ENCODE measurements at places on chromosomes 12 and 14.

GRCh38 chr12:15662983-15663659 is 126.1 kb downstream of the EPS8 start:
- DNase-seq, result no peak

DNA sequence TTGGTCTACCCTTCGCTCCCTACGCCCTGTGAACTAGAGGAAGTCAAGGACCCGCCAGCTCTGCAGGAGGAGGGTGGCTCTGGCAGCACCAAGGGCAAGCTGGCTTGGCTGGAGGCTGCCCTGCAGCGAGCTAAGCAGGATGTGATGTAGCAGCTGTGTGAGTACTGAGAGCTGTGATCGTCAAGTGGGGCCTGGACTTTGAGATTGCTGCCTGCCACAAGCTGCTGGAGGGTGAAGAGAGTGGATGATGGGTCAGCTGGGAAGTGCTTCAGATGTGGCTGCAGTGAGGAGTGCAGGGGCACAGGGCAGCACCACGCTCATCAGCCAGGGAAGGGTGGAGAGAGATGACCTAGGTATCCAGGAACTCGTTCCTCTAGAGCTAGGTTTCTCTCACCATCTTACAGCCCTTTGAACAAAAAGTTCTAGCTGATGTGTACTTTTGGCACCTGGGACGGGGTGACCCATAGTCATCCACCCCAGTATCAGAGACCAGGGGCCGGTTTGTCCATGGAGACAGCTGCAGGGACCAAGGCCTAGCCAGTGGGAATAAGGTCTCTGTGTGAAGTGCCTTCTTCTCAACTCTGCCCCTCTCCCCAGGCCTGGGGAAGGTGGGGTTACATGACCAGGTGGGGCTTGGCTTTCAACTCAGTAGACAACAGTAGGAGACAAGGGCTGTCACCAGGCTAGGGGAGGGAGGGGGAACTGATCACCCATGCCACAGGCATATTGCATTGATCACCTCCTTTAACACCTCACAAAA is 3.2 kb downstream of the KRT86 start:
- DNase-seq, result no peak

- no peak for DNase-seq
These were observed 13.4 kb upstream of the SLC6A12 start for GRCh38 chr12:227286-227915.

- DNase-seq, result no peak
These were observed 15.2 kb downstream of the PPFIBP1 start for GRCh38 chr12:27539191-27539631.

- no peak for DNase-seq
These were observed 327.7 kb downstream of the BMP4 start for GRCh38 chr14:53628732-53629430.

DNA sequence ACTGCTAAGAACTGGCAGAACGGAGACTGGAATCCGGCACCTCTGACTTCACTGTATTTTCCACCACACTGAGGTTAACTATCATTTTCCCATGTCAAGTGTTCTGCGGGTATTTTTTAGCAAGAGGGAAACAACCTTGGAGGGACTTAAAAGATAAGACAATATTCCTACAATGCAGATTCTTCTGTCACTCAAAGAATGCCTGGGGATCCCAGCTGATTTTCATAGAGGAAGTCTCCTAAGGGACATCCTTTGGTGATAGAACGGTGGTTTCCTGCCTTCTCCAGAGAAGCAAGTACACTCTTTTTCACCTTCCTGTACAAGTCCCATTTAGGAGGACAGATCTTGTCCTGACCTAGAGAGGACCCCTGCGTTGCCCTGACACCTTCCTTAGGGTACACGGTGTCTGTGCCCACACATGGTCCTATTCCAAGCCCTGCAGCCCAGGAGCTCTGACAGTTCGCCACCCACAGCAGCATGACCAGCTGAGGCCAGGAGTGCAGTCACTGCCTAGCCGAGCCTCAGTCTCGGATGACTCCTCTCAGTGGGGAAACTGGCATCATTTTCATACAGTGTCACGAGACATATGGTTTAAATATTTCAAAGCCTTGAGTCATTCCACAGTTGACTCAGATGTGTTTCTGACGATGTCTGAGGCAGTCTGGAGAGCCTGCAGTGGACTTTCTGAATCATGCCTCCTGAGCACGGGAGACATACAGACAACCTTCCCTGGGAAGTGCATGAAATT is 181.3 kb upstream of the FKBP4 start:
- no peak for DNase-seq

- DNase-seq, result no peak
These were observed 43.3 kb downstream of the DEGS2 start for GRCh38 chr14:100116134-100116533.

GRCh38 chr12:44497044-44497443 is 379.1 kb downstream of the NELL2 start:
- DNase-seq, result no peak

GRCh38 chr14:46490238-46490685 is 161.3 kb downstream of the RPL10L start:
- DNase-seq, result no peak

GRCh38 chr12:84912198-84913128 is at the start of gene SLC6A15:
SLC6A15 (minus strand) TSS chr12:84912799; CDS start chr12:84892120, 20,679 bp downstream.
- peak; percentile 83 for DNase-seq

GRCh38 chr12:102172436-102172835 is 25.2 kb downstream of the PMCH start:
- no peak for DNase-seq

DNA sequence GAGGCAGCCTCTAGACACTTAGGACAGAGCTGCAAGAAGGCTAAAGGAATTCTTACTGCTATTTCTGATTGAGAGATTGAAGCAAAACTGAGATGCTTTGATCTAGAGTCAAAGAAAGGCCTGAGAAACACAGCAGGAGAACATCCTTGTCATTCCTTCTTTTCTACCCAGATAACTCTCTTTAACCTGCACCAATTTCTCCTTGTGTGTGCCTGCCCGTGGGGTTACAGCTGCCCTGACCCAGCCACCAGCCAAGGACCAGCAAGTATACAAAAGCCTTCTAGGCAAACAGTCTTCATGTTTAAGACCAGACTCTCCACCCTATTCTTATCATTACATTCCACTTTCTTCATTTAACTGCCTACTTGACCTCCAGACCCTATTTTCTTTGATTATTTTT is 81.7 kb upstream of the PRB2 start:
- DNase-seq, result no peak

DNA sequence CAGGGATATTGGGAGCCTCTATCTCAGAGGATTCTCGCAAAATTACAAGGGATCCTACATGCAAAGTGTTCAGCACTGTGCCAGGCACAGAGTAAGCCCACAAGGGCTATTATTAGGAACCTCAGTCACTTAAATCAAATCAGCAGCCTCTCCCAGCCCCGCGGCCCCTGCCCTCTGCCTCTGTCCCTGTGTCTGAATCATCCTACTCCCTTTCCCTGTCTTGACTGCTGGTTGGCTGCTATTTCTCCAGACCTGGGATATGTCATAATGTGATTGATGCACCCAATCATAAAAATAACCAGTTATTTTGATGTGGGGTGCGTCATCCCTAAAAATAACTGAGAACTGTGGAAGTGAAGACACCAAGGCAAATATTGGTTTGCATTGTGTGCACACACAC is 176.3 kb downstream of the KSR2 start:
- no peak for DNase-seq

DNA sequence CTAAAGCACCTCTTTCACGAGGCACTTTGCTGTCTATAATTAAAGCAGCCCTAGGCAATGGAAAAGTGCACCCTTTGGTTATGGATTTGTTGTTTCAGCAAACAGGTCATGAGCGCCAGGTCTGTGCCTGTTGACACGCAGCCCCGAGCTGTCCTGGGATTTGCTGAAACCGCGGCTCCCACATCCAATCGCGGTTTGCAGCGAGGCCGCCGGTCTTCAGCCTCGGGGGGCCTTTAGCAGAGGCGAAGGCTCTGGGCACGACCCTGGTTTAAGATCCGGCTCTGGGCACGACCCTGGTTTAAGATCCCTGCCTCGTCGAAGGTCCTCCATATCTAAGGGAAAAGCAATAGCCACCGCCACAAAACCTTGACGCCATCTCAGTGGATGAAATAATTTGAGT is 79.2 kb downstream of the GLT1D1 start:
- DNase-seq, result peak; percentile 44

- DNase-seq, result no peak
These were observed 49.4 kb downstream of the VWF start for GRCh38 chr12:6074979-6075585.

- DNase-seq, result no peak
These were observed 503 bp downstream of the FBXO21 start for GRCh38 chr12:117189725-117190209.

GRCh38 chr12:101855976-101856375 is 21.4 kb upstream of the DRAM1 start:
- DNase-seq, result no peak

GRCh38 chr12:3196488-3196887 is 119.3 kb downstream of the TSPAN9 start:
- DNase-seq, result no peak

DNA sequence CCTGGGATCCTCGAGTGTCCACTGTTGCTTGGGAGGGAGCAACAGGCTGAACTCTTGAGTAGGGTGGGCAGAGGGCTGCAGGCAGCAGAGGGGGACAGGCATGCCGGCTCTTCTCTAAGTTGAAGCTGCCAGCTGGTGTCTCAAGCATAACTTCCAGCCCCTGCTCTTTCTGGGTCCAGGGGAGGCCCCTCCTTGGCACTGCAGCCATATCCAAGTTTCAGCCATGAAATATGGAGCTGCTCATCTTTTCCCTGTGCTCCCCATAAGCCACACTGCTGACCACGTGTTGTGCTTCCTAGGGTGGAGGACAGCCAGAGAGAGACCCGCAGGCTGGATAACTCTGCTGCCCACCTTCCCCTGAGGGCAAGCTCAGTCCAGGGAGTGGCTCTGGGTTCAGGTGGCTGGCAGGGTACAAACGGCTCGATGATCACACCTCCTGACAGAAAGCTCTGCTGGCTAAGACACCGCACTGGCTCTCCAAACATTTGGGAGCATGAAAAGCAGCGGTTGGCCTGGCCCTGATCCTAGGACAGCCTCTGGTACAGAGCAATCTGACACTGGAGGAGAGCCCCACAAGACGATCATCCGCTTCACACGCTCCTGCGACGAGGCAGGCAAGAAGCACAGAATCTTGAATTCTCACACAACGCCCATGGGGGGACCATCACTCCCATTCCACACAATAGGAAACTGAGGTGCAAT is 79.6 kb downstream of the PITPNM2 start:
- DNase-seq, result no peak

DNA sequence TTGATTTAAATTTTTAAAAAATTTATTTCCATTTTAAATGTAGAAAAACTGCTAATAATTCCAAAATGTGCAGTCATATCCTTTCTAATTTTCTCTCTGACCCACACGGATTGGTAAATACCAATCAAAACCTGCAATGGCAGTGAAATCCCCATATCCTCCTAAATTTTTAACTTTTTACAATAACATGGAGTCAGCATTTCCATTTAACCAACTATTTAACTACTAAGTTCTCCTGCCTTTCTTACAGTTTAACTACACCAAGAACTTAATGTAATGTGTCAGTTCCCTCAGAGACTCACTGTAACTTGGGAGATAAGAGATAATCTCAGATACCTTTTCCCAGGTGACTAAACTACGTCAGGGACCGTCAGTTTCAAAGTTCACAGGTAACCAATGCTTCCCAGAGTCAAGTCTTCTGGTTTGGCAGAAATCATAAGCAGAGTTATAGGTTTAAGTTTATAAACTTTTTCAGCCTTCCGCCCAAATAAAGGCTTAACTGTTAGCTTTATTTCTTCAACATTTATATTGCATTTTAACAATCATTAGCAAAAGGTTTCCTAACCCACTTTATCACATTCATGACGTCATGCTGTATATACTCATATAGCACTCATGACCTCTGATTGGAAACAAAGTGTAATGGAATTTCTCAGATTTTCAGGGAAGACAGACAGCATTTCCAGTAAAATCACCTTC is 7.6 kb downstream of the KRAS start:
- no peak for DNase-seq

- DNase-seq, result no peak
These were observed 71.0 kb downstream of the PLEKHG3 start for GRCh38 chr14:64775081-64775777.

DNA sequence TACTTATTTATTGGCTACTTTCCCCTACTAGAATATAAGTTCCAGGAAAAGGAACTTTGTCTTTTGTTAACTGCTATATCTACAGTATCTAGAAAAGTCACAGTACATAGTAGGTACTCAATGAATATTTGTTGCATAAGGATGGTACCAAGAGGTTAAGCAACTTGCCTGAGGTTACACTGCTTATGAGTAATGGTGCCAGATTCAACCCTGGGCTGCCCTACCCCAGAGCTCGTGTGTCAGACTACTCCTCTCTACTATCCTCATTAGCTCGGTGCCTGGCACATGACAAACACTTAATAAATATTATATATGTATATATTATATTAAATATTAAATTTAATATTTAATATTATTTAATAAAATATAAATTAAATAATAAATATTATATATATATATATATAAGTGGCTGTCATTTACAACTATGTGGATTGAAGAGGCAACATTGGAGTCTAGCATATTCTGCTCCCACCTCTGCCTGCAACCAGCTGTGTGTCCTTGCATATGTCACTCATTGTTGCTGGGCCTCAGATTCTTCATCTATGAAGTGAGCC is 25.4 kb downstream of the UTP20 start:
- no peak for DNase-seq

DNA sequence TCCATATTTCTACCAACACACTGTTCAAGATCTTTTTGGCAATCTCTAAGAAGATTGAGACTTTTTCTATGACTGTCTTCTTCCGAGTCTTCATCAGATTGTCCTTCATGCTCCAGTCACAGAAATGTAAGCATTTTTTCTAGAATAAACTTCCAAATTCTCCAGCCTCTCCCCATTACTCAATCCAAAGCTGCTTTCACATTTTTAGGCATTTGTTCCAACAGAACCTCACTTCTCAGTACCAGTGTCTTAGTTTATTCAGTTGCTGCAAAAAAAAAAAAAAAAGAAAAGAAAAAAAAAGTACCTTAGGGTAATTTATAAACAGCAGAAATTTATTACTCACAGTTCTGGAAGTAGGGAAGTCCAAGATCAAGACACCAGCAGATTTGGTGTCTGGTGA is 290.8 kb upstream of the NOVA1 start:
- no peak for DNase-seq

DNA sequence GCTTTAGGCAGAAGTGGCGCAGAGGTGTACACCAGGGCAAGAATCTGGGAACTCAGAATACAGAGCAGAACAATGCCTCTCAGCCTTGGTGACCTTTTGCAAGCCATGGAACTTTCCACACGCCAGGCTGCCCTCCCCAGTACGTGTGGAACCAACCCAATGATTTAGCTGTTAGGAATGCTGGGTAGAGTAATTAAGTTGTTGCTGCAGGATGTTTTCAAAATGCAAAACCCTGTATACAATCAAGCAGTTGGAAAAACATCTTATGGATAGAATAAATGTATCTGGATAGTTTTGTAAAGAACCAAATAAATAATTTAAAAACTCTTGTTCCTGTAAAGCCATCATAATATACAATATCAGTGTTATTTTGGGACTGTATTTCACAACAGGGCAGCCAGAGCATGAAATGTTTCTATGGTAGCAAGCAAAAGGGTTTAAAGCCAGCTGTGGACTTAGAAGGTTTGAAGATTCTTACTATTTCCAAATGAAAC is 19.4 kb downstream of the PPP1R36 start:
- DNase-seq, result no peak
